ENCODE measurements at places on chromosomes 2 and 18. TPM values are rescaled to one million over a fixed set of nuclear protein-coding genes. Genes with fewer than 3 reads are reported as not detected.

GRCh38 chr2:134479696-134480330, 225.9 kb downstream of the MGAT5 start:
- DNase-seq, result no peak

- DNase-seq, result no peak
Observed at GRCh38 chr2:205484764-205485163, 197.5 kb upstream of the NRP2 start.

DNA sequence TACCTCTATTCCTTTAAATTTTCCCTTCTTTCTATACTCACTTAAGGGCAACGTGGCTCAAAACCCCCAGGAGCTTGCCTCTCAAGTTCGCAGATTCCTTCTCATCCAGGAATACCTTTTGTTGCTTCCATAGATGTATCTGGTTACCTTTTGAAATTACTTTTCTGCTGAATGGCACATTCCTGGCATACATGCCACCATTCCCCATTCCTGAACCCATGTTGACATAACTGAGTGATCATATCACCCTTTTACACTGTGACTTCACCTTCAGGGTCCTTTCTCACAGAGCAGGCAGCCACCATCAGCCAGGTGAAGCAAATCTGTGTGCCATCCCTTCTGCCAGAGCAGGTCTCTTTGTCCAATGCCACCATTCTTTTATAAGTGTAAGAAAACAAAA, 615.8 kb downstream of the ARHGAP15 start:
- no peak for DNase-seq

SPC25 gene
- 0.47 TPM for total RNA-seq
